ENCODE measurements at places on chromosomes 2 and 18.
A peak's percentile ranks its signal among the peaks of the same experiment; 100 is the strongest.

DNA sequence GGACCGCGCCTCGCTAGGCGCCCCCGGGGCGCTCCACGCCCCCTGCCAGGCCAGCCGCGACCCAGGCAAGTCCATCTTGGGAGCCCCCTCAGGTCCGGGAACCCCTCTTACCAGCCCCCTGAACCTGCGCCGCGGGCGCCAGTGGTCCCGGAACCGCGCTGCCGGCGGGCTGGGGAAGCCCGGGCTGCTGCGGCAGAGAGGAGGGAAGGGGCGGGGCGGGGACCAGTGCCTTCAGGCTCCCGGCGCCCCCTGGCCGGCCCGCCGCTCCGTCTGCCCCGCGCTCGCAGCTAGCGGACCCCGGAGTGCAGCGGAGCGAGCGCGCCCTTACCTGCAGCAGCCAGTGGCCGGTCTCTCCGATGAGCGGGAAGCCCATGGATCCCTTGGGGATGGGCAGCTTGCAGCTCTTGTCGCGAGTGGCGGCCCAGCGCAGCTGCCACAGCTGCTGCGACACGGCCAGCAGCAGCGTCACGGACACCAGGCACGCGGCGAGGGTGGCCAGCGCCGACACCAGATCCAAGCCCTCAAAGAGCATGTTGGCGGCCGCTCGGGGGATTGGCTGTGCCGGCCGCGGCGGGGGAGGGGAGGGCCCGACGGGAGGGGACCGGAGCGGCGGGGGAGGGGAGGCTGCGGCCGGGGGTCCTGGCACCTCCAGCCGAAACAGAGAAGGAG is at the start of gene CYP26B1:
Gene CYP26B1, minus strand, starts transcription at position 560 of the 669 bp plus-strand sequence. Its CDS starts 28 bp downstream, at position 532.
- no peak for DNase-seq

DNA sequence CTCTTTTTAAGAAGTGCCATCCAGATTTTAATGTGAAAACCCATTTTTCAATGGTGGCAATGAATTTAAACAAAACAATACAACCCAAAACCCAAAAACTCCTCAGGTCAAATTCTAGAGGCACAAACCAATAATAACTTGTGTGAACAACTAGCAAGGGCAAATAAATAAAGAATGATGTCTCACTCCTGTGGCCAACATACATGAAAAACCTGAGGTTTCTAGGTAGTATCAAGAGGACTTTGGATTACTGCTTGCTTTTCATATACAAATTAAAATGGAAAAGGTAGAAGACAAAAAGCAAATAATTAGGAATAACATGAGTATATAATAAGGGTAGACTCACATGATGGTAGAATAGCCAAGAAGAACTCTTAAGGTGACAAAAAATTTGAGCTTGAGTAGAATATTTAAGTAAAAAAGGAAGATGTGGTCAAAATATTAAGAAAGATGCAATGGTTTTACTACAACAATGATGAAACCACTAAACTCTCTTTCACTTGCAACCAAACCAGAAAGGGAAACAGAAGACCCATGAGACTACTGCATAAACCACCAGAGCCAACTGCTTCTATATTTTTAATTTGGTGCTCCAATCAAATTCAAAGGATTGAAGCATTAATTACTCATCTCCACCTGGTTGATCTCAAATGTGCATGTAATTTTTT is 53.5 kb downstream of the DARS1 start:
- DNase-seq: no peak

- no peak for DNase-seq
Observed at GRCh38 chr2:104654811-104655210, 199.1 kb upstream of the POU3F3 start.

DNA sequence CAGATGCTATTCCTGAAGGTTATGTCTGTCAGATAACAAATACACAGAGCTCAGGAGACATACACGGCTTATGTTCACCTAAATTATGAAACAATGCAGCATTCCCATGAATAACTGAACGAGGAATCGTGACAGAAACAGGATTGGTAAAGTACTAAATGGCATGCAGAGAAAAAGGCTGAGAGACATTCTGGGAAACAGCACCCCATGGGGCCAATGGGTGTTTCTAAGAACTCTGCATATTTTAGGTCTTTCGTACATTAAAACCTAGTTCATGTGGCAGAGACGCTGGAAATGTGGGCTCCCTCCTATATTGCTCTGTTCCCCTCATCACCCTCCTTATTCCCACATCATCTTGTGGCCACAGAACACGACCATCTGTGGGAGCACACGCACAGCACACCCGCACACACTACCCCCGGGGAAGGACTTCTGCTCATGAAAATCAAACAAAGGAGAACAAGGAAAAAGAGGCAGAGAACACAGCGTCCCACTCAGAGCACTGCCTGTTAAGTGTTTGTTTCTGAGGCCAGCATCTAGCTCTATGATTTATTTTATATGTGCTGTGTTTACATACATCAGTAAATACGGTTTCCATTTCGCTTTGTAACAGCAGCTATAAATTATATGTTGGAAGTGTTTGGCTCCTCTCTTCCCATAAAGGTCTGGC is 143.6 kb downstream of the AFF3 start:
- DNase-seq: no peak

DNA sequence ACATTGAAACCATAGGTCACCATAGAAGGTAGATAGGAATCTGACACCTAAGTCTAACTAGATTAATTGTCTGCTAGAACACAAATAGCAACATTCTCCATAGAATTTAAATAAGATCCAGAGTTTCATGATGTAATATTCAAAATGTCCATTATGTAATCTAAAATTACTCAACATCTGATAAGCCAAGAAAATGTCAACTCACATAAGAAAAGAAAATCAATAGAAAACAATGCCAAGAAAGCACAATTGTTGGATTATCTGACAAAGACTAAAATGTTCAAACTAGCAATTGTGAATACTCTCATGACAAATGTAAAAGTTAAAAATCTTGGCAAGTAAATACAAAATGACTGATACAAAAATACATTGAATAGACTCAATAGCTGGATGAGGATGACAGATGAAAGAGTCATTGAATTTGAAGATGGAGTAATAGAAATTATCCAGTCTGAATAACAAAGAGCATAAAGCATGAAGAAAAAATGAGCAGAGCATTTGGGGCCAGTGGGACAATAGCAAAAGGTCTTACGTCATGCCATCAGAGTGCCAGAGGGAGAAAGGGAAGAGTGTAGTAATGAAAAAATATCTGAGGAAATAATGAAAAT is 358.6 kb downstream of the METTL4 start:
- DNase-seq: no peak

GRCh38 chr18:8813611-8814010 is 108.3 kb downstream of the MTCL1 start:
- peak; percentile 91 for DNase-seq

- DNase-seq: no peak
Observed at GRCh38 chr2:4354678-4355077, 651.3 kb downstream of the DCDC2C start.

GRCh38 chr2:151931756-151932155 is 103.5 kb upstream of the ARL5A start:
- DNase-seq: no peak

GRCh38 chr2:241877989-241878970 is 8.8 kb downstream of the RTP5 start:
- peak; percentile 42 for DNase-seq

DNA sequence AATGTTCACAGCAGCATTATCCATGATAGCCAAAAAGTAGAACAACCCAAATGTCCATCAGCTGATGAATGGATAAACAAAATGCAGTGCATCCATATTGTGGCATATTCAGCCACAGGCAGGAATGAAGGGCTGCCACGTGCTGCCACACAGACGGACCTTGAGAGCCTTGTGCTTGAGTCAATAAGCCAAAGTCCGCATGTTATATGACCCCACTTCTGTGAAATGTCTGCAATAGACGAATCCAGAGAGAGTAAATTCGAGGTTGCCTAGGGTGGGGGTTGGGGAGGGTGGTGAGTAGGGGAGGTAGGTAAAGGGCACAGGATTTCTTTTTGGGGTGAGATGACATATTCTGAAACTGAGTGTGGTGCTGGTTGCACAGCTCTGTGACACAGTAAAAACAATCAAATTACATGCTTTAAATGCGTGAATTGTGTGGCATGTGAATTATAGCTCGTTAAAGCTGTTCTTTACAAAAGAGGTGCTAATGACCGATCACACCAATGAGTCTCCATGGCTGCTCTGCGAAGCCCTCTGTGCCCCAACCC is 38.9 kb upstream of the LDLRAD4 start:
- no peak for DNase-seq

DNA sequence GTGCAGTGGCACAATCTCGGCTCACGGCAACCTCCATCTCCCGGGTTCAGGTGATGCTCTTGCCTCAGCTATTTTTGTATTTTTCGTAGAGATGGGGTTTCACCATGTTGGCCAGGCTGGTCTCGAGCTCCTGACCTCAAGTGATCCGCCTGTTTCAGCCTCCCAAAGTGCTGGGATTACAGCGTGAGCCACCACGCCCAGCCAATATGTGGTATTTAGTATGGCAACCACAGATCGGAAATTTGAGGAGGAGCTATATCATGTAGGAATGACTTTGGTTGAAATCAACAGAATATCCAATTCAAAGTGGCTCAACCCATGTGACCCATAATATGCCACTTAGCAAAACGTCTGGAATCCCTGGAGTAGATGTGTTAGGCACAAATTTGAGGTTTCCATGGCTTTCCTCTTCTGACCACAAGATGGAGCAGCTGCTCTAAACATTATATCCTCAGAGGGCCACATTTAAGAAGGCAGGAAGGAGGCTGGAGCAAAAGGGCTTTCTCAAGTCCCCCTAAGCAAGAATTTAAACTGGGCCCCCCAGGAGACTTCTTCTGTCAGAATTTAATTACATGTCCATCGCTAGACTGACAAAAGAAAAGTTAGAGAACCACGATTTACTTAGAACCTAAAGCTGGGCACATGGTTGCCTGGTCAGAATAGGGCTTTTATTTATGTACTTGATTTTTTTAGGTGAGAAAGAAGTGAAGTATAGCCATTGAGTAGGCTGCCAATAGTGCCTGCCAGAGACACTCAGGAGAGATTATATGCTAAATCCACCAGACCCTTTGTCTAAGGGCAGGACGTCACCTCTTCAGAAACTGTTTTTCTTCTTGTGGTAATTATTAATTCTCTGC is 49.6 kb upstream of the ITSN2 start:
- DNase-seq: peak; percentile 29

DNA sequence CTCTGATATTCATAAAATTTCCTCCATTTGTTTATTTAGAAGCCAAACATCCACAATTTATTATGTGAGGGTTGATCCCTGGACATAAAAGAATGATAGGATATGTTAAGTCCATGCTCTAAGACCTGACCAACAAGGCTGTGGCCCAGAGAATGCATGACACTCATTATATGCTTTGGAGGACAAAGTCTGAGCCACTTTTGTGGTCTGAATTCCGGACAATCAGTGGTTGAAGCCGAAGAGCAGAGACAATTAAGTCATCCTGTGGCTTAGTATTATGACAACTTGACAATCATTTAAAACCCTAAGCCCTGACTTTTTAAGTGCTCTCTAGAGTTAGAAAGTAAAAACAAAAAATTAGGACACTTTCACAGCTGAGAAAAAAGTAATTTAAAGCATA is 483.3 kb downstream of the PLCL1 start:
- DNase-seq: no peak

GRCh38 chr2:108858894-108859293 is 72.3 kb downstream of the CCDC138 start:
- no peak for DNase-seq

GRCh38 chr2:239201531-239201876 is 199.3 kb downstream of the HDAC4 start:
- DNase-seq: no peak

- no peak for DNase-seq
Observed at GRCh38 chr2:237323656-237324055, 90.3 kb downstream of the COL6A3 start.

DNA sequence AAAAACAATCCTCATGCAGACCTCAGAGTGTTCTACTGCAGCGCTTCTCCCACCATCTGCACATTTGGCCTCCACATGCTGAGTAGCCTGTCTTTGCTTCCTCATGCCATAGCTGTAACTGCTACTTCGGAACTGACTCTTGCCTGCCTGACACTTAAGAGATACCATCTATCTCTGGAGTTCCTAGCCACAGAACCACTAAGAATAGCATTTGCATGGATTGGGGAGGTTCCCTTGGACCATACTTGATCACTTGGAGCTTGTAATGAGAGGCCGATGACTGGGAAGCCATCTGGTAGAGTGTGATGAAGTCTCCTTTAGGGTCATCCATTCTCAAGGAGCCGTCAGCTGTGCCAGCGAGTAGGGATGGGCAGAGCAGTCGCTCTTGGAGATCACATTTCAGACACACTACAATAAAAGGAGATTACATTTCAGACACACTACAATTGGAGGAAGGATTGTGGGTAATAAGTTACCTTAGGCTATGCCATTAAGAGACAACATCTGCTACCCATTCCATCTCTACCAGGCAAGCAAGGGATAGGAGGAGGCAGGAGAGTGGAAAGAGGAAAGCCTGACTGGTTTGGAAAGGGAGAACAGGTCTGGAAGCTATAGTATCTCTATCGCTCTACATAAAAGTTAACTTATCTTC is 21.8 kb downstream of the DOK1 start:
- peak; percentile 64 for DNase-seq

DNA sequence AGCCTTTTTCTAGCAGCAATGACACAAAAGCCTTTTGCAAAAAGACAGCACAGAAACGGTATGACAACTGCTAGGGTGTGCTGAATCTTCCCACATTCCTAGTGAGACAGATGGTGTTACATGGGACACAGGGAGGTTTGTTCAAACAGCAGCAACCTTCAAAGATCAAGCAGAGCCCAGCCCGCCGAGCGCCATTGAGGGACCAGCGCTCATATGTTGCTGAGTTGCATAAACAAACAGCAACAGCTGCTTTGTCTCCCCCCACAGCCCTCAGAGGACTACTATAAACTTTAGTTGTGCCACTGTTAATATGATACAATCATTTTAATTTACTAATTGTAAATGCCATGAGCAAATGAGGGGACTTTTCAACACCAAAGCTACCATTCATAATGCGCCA is 117.7 kb downstream of the ZEB2 start:
- no peak for DNase-seq

DNA sequence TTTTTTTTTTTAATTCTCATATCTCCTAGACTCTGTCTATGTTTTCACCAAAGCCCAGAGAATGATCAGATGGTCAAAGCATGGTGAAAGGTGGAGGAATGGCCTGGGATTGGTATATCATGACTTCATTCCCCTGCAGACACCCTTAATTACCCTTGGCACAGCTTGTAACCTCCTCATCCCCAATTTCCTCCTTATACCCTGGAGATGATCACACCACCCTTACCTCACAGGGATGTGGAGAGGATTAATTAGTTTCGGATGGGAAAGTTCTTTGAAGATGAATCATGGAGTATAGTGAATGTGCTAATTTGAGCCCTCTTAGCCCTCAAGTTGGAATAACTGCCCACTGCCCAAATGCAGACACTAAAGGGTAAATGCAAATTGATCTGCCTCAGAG is 138.0 kb upstream of the LYPD6 start:
- DNase-seq: no peak

- no peak for DNase-seq
Observed at GRCh38 chr2:10772868-10773215, 39.7 kb downstream of the PDIA6 start.

DNA sequence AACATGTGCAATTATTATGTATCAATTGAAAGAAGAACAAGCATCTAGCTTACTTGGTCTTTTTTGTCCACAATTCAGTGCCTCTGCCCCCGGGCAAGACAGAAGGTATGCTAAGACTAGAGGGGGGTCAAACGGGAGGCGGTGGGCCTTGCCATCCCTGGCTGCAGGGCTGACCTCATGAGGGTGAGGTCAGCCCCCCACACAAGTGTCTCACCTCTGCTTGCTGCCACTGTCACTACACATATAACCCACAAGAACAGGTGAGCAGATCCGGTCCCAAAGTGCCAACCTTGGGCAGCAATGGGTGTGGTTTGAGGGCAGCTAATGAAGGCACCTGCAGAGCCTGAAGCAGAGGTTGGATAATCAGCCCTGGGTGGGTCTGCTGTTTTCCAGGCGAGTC is 71.5 kb downstream of the EDAR start:
- no peak for DNase-seq

Measured in fibroblast of skin of left biceps (primary cell).